T-helper 17 cell (primary cell): ENCODE measurements at places on chromosomes 7 and 10. TPM values are rescaled to one million over a fixed set of nuclear protein-coding genes. Genes with fewer than 3 reads are reported as not detected.
A peak's percentile ranks its signal among the peaks of the same experiment; 100 is the strongest.

Gene CALCR
- total RNA-seq = not detected

Gene PON1
- total RNA-seq = not detected

DNA sequence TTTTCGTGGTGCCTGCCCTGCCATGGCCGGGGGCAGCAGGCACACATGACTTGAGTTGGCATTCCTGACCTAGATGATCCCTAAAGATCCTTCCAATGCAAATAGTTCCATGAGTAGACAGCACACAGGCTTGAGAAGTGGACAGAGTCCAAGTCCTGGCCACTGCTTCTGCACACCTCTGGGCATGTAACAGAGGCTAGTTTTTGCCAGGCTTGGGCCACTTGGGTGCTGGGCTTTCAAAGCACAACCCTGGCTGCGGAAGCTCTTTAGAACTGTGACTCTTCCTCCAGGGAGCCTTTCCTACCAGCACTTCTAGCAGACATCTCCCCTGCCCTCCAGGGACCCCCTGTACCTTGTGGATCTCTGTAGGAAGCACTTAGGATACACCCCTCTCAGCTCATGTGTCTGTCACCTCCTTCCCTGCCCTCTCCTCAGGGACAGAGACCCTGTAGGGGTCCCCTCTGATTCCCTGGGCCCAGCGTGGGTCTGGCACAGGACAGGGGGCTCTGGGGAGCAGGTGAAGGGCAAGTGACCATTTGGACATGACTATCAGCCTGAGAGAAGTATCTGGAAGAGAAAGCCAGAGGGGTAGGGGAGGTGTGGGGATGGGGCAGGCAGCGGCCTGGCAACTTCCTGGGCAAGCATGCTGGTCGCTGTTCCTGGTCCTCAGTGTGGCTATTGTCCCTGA, 36.2 kb downstream of the ZCCHC24 start:
- no peak for DNase-seq

DNA sequence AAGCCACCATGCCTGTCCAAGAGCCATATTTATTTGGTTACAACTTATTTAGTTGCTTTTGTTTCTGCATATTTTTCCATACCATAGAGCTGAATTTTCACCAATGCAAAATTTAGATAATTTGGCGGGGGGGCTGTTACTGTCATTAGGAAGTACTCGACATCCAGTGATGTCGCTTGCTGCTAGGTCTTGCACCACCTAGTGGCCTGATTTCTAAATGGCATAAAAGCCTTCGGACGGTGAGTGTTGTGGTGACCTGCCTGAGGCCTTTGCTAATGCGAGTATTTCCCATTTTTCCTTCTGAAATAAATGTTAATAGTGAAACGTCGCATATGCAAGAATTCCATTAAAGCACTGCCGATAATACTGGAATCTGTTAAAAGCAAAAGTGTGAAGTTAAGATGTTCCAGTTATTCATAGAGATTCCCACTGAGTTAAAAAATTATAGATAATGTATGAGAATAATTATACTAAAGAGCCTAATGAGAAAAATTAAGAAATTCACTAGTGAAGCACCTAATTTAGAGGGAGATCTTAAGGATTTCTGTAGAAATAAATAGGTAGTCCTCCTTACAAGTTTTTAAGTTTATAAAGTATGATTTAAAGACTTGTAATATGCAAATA, 86.1 kb upstream of the DNAJB6 start:
- DNase-seq = peak; percentile 19

GRCh38 chr10:48638739-48639527, 34.1 kb upstream of the ARHGAP22 start:
- no peak for DNase-seq

- no peak for DNase-seq
Measured at GRCh38 chr7:22578007-22578733, 78.2 kb upstream of the STEAP1B start.
